ENCODE measurements at places on chromosomes 1 and 21.

DNA sequence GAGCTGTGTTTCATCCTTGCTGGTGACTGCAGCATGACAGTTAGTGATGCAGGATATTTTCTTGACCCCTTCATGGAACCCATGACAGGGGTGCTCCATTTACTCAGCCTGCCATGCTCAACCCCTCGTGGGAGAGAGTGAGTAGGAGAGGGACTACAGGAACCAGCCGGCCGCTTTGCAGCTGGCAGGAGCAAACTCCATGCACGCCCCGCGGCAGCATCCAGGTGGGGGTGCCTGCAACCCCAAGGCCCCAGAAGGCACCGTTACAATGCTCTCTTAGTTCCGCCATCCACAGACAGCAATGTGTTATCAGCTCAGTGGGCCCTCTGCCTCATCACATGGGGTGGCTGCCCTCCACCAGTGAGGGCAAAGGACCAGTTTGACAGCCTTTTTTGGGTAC, 135.1 kb downstream of the SLC35F3 start:
- no peak for DNase-seq

DNA sequence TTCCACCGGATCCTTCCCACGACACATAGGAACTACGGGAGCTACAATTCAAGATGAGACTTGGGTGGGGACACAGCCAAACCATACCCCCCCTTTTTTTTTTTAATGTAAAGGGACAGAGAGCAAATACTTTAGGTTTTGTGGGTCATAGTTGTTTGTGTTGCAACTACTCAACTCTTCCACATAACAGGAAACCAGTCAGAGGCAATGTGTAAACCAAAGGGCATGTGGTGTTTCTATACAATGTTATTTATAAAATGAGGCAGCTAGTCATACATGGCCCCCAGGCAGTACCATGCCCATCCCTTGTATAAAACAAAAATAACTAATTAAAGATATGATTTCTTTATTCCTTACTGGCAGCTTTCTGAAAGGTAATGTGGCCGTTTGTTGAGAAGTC, 845.4 kb upstream of the ADAMTS5 start:
- no peak for DNase-seq

- DNase-seq = peak; percentile 31
Observed at GRCh38 chr1:153849487-153850185, 73.1 kb downstream of the GATAD2B start.

- no peak for DNase-seq
Observed at GRCh38 chr1:21614419-21615115, 54.6 kb downstream of the RAP1GAP start.

DNA sequence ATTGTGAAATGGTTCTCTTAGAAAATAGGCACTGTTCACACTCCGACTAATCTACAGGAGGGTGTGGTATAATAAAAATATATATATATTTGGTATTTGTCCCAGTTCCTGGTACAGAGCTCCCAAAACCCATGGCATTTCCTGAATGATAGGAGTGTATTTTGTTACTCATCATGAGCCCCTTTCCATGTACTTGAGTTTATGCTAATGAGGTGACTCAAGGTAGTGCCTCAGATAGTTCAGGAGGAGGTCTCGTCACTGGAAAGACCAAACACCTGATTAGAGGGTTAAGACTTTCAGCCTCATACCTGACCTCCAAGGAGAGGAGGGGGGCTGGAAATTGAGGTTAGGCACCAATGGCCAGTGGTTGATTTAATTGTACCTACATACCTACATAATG, 57.9 kb downstream of the TTC3 start:
- DNase-seq = no peak

DNA sequence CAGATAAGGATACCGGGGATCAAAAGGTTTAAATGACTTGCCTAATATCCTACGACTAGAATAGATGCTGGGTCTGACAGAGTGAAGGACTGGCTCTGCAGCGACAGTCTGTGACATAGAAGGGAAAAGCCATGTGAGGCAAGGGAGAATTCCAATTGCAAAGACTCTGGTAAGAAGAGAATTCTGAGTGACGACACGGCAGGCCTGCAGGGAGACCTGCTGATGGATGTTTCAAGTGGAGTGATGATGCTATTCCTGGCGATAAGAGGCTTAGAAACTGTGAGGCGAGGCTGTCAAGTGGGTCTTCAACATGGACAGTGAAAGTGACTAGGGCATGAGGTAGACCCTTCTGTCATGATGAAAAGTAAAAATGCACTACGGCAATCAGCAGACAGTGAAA, 176.6 kb upstream of the PBX1 start:
- no peak for DNase-seq

GRCh38 chr1:18684303-18684702, 53.7 kb downstream of the PAX7 start:
- no peak for DNase-seq

- no peak for DNase-seq
Observed at GRCh38 chr1:202964791-202965410, 2.2 kb downstream of the CYB5R1 start.

- no peak for DNase-seq
Observed at GRCh38 chr21:45466330-45467220, 61.6 kb downstream of the COL18A1 start.

DNA sequence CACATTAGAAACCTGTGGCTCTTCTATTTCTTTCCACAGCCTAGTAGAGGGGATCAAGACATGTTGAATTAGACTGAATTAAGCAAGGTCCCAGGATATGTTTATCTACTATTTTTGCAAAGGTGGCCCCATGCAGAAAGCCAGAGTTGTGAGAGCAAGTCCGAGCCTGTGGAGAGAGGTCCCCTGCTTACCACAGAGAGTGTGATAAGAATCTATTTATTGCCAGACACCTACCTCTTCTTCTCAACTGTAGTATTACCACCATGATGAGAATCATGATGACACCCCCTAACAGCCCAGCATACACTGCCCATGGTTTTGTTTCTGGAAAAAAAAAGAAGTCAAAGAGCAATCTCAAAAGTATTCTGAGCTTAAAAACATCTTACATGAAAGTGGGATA, 23.0 kb downstream of the SLAMF1 start:
- DNase-seq = no peak

GRCh38 chr1:89641781-89642180, 8.9 kb downstream of the LRRC8C start:
- no peak for DNase-seq

DNA sequence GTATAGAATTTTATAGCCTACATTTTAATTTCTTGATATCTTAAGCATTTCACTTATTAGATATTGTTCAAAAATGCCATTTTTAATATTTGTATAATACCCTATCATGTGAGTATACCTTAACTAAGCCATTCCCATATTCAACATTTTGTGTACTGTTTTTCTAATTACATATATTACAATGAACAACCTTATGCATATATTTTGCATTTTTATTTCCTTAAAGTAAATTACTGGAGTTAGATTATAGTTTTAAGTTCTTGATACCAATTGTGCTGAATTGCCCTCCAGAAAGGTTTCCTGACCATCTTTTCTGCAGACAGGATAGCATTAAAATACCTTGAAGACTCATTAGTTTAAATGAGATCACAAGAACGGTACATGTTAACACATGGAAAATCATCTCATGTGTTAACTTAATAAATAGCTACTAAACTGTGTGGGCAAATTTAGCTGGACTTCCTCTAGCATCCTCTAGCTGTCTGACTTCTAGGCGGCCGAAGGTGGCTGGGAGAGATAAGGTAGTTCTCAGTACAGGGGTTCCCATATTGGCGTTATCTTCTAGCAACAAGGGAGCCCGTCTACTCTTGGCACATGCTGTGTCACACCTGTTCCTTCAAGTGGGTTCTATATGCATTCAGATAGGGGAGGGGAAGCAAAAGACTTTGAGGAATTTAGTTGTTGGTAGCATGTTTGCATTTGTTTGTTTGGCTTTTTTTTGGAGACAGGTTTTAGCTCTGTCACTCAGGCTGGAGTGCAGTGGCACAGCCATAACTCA, 8.9 kb downstream of the DCLRE1B start:
- DNase-seq = no peak

GRCh38 chr1:178190881-178191280, 97.0 kb downstream of the RASAL2 start:
- no peak for DNase-seq

- no peak for DNase-seq
Observed at GRCh38 chr1:36542024-36542961, 59.6 kb upstream of the CSF3R start.

DNA sequence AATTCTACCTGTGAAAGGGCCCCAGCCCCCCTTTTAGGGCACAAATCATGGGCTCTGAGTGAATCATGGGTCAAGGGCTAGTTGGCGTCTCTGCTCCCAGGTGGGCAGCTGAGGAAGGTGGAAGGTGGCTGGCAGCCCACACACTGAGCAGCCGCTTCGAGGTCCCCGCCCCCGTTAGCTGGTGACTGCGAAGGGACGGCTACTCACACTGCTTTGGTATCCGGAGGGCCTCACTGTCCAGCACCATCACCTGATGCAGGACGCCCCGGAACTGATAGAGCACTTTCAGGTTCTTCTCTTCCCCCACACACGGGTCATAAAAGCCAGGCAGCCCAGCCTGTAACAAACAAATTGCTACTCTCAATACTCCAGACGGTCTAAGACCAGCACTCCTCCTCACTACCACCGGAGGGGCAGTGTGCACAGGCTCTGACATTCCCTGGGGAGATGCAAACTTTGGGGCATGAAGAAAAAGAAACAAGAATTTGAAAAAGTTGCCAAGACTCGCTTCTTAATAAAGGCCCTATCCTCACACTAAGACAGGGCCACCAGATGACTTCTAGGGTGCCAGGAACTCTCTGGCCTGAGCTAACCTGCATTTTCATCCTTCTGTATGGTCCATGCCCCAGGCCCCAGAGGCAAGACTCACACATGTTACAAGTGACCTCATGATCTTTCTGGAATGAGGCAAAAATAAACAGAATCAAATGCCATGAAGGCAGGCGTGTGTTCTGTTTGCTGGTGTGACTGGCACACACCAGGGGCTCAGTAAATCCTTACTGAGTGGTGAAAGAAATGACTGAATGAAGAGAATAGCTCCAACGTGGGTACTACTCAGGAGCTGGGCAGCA, 11.5 kb downstream of the THAP3 start:
- DNase-seq = no peak

DNA sequence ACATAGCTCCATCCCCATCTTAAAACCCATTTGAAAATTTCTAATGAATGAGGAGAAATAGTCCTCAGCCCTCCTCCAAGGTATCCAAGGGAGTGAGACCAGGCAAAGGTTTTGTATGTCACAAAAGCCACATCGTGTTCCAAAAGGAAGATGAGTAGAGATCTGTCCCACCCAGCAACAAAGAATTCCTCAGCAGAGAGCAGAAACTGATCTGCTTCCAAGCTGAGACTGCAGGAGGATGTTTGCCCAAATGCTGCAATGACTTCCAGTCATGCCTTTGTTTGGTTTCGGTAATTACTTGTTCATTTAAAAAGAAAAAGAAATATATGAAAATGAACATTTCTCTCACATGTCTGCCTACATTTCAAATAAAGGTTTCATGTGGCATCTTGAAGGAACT, 186.9 kb downstream of the SETD4 start:
- DNase-seq = no peak

DNA sequence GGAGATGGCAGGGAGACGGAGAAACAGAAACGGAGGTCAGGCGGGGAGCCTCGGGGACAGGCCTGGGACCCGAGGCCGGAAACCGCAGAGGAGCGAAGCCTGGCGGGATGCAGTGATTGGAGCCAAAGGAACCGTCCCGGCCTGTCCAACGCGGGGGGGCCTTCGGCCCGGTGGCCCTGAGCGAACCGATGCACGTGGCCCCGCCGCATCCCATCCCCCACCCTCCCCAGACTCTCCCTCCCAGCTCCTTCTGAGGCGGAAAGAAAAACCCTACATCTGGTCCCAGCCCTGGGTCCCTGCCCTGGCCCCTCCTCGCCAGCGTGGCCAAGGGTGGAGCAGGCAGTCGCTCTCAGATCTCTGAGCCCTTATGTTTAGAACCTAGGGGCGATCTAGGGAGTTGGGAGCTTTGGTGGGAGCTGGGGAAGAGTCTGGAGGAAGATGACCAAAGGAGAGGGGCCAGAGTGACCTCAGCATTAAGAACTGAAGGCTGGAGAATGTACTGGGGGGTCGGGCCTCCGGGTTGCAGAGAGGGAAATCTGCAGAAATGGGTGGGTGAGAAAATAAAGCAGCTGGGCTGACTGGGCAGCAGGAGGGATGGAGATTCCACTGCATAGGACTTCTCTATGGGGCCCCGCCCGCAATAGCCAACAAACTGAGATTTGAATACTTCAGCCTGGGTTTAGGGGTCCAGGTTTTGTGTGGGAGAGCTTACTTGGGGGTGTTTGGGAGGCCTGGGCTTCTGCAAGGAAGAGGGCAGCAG, 1.5 kb upstream of the CRABP2 start:
- peak; percentile 53 for DNase-seq

- no peak for DNase-seq
Observed at GRCh38 chr1:47187231-47187925, 2.5 kb downstream of the PDZK1IP1 start.

DNA sequence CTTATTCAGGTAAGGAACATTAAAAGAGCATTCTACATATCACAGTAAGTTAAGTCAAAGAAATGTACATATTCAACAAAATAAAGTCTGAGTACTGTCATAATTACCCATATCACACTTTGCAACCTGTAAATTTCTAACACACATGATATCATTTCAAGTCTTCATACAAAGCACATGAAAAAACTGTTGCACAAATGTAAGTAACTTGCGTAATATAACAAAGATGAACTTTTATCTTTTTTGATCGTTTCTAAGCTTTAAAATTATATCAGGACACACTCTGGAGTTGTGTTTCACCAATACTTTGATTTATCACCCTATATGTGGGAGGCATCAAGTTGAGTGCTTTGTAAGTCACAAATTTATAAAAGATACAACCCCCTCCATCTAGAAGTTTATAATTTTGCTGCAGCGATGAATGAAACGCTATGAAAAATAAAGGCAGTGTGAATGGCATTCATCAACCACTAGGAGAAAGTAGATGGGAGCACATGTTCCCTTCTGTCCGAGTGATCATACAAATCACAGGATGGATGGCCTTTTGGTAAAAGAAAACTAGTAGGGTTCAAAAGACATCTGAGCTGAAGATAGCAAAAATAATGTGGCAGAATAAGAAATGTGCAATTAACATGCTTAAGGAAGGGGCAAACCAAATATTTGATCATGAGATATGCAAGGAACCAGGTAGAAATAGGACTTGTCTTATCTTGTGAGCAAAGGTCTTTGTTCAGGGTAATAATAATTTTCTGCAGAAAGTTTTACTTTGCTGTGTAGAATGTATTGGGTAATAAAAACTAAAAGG, 27.5 kb downstream of the NRIP1 start:
- DNase-seq = no peak

GRCh38 chr1:201142011-201142848, 12.0 kb downstream of the TMEM9 start:
- no peak for DNase-seq
